ENCODE measurements at places on chromosomes 2 and 18. TPM values are rescaled to one million over a fixed set of nuclear protein-coding genes. Genes with fewer than 3 reads are reported as not detected.

DNA sequence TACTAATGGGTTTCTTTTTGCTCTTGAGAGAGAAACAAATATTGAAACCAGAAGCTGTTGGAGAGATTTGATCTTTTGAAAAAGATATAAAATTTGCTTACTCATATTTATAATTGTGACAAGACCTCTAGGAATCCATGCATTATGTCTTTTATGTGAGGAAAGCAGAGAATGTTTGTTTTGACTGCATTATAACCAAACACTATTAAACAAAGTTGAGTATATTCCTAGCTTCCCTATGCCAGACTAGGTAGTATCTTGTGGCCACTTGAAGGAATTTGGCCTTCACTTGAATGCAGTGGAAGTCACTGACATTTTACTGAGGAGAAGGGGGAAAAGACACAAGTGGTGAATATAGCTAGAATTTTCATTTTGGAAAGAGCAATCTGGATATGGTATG is 521.8 kb upstream of the ZEB2 start:
- no peak for DNase-seq

DNA sequence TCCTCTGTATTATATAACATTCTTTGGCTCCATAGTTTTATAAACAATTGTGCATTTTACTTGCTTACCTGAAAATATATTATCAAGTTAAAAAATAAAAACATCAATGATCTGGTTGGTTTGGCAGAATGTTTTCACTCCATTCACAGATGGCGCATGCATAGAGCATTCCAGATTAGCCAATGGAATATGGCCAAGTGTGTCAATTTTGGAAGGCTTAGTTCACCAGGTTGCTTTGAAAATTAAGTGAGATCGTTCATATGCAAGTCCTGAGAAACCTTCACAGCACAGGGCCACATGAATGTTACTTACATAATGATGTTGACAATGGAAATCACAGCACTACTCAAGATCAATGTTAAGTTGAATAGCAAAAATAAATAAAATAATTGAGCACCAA is 335.7 kb downstream of the GRB14 start:
- DNase-seq = no peak

DNA sequence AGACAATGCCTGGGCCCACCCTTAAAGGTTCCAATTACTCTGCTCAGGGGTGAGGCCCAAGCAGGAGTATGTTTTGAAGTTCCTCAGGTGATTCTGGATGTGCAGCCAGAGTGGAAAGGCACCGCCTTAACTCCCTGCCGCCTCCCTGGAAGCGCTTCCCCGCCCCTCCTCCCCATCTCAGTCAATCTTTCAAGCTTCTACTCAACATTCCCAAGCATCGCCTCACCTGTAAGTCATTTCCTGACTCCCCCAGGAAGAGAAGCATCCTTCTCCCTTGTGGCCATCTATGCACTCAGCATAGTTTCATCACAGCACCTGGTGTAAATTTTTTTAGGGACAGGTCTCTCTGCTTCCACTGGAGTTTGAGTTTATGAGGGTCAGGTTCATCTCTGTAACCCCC is 67.5 kb downstream of the MYL12B start:
- DNase-seq = no peak

GRCh38 chr18:66972681-66973080 is 368.8 kb upstream of the CDH19 start:
- no peak for DNase-seq

DNA sequence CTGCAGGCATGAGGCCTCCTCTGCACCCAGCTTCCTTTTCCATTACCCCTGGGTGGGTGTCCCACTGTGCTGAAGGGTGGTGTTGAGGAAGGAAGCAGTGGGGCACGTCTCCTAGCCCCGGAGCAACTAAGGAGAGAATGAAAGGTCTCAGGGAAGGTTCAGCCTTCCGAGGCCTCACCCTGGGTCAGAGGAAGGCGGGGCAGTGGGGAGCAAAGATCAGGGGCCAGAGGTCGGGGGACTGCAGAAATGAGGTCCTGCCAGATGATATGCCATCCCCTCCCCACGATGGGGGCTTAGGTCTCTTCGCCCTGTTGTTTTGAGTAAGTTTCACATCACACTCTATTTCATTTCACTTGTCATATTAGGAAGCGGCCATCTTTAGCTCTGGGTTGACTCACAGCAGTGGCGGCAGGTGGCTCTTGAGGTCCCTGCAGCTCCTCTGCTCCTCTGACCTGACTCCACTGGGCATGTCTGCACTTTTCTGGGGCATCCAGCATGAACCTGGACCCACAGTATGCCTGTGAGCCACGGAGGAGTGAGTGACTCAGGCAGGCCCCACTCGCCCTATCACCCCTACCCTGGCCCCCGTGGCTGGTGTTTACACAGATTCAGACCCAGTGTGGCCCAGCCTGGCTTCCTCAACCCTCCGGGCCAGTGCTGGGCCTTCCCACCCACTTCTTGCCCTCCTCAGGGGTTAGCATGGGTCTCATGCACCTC is 153.7 kb upstream of the SMAD2 start:
- DNase-seq = no peak

DNA sequence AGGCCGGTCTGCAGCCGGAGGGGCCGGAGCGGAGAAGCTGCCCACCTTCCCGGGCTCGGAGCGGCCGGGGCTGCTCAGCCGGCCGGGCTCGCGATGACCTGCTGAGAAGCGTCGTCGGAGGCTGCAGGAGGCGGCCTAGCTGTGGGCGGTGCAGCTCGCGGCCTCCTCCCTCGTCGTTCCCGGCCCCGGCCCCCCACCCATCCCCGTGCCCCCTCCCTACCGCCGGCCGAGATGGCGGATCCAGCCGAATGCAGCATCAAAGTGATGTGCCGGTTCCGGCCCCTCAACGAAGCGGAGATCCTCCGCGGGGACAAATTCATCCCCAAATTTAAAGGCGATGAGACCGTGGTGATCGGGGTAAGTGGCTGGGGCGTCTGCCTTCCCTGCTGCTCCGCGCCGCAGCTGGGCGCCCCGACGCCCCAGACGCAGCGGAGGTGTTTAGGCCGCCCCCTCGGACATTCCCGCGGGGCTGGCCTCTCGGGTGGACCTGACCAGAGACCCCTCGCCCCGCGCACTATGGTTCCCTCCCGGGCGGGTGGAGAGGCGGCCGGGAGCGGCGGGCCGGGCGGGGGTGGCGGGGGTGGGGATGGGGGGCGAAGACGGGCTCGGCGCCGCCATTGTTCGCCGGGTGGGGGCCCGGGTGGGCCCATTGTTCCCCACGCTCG is 492 bp downstream of the KIF5C start:
- no peak for DNase-seq

- no peak for DNase-seq
Measured at GRCh38 chr2:44938287-44939105, 3.0 kb upstream of the SIX3 start.

- peak; percentile 65 for DNase-seq
Measured at GRCh38 chr2:113173542-113174375, at the start of gene PSD4. PSD4 (plus strand) TSS chr2:113173971; CDS start chr2:113182457, 8,486 bp downstream.

Gene TFPI
- 19.0 TPM for total RNA-seq

Gene SOWAHC
- 2.3 TPM for total RNA-seq

Gene CHAC2
- total RNA-seq = 3.8 TPM

Gene CNGA3
- total RNA-seq = not detected

Gene PSMA8
- total RNA-seq = not detected

Gene SKA1
- 0.44 TPM for total RNA-seq

Gene GPR75
- 0.82 TPM for total RNA-seq

Gene DAPL1
- not detected for total RNA-seq
